ENCODE measurements at places on chromosomes 5 and 9. TPM values are rescaled to one million over a fixed set of nuclear protein-coding genes. Genes with fewer than 3 reads are reported as not detected.

Gene PCDH1
- 55.2 TPM for total RNA-seq

Gene LHX6
- 9.1 TPM for total RNA-seq

Gene SLC12A2
- 43.9 TPM for total RNA-seq

Gene SLC6A19
- not detected for total RNA-seq

Gene HTR4
- not detected for total RNA-seq

Gene NUTM2F
- total RNA-seq: not detected

Gene MEIKIN
- 1.5 TPM for total RNA-seq

Gene IQGAP2
- total RNA-seq: 25.5 TPM

Gene PCDHA9
- 0.20 TPM for total RNA-seq

Data from left lung (tissue), 14 donors.